ENCODE measurements at places on chromosomes 4 and X. TPM values are rescaled to one million over a fixed set of nuclear protein-coding genes. Genes with fewer than 3 reads are reported as not detected.

GRCh38 chr4:88104902-88105610 is 53.4 kb downstream of the ABCG2 start:
- peak; percentile 81 for DNase-seq

- DNase-seq, result no peak
Measured at GRCh38 chrX:69388526-69388925, 115.6 kb upstream of the NALF2 start.

GRCh38 chr4:81003597-81004111 is 26.9 kb upstream of the BMP3 start:
- no peak for DNase-seq

Gene HSPA4L
- 13.1 TPM for total RNA-seq

Gene SPANXN5
- not detected for total RNA-seq

DNA sequence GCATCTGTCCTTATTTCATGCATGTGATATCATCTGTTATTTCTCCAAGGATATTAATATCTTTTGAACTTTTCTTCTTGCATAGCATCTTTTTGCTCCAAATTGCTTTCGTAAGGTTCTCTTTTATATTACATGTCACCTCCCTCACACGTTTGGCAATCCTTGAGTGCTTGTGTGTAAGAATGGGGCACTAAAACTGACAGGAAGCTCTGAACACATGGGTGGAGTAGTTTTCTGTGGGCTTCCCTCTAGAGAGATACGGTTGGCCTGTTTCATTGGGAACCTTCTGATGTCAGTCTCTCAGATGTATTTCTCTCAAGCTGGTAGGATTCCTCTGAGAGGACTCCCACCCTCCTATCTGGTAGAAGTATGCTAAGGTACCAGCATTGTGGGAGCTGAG is 223.0 kb downstream of the MID1 start:
- DNase-seq, result no peak

Gene BTK
- total RNA-seq, result not detected

Gene MAPK10
- total RNA-seq, result not detected

Gene HOPX
- total RNA-seq, result not detected

DNA sequence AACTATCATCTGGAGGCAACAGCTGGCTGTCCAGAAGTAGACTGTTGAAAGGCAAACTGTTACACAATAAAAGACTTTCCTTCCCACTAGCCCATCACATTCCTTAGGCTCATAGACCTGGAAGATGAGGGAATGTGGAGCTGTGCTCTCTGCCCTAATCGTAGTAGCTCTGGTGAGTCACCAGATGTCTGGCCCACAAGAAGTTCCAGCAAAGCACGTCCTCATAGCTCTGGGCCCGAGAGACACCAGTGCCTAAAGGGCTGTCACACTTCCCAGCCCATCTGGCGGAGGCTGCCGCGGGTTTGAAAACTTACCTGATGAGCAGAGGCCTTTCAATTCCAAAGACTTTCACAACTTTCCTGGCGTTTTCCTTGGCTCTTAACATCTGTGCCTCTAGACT is 81.7 kb upstream of the STOX2 start:
- DNase-seq, result peak; percentile 55

GRCh38 chrX:110087485-110088356 is 84.8 kb downstream of the TMEM164 start:
- peak; percentile 80 for DNase-seq

Gene GYPE
- not detected for total RNA-seq

DNA sequence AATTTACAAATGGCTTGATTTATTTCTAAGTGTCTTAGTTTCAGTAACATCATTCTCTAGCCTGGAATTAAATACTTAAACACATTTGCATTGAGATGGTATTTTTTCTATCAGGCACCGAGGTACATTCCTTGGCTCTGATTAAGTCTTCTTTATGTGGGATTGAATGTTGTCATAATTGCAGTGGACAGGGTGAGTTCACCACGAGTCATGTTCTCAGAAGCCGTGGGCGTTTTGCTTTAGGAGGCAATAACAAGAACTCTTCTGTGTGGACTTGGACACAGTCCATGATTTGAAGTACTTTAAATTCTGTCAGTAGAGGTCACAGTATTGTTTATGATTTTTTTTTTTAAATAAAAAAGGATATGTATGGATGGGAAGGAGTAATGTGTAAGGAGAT is 57.1 kb upstream of the EFHC2 start:
- DNase-seq, result peak; percentile 62

- no peak for DNase-seq
Measured at GRCh38 chr4:125334926-125335325, 20.2 kb downstream of the FAT4 start.

Gene SPANXN4
- not detected for total RNA-seq

Gene OPHN1
- total RNA-seq, result 2.7 TPM

DNA sequence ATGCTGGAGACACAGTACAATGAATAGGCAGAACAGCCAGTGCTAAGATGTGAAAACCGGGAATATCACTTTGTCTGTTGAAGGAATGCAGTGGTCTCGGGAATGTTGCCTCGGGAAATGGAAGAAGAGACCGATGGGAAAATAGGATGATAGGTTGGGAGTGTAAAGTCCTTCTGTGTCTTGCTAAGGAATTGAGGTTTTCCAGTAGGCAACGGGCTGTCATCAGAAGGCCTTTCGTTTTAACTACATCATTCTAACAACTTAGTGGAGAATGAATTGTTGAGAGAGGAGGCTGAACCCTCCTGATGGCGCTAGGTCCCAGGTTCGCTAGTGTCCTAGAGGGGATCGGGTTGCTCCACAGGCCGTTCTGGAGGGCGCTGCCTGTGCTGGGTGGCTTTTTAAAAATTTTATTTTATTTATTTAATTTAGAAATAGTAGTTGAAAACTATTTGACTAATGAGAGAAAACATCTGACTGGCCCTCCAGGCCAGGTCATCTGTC is 730 bp downstream of the VBP1 start:
- peak; percentile 24 for DNase-seq

- no peak for DNase-seq
Measured at GRCh38 chrX:150768132-150768485, 74.9 kb downstream of the MTMR1 start.

- peak; percentile 87 for DNase-seq
Measured at GRCh38 chrX:14936561-14936960, 63.3 kb downstream of the MOSPD2 start.

GRCh38 chr4:174561560-174561959 is 39.3 kb upstream of the HPGD start:
- DNase-seq, result no peak

Gene CT45A5
- not detected for total RNA-seq

DNA sequence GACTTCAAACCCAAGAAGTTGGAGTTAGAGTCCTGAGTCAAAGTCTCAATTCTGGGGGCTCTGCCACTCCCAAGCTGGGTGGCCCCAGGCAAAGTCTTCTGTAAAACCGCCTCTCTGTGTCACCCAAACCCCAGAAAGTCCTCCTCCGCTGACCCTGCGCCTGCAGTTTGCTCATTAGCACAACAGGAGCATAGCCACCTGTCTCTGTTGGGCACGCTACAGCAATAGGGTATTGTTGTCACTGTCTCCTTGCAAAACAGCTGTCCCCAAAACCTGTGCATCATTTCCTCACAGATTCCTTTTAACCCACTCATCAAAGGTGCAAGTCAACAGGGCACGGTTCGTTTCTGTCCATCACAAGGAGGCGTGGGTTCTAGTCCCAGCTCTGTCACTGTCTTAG is 8.0 kb upstream of the DGAT2L6 start:
- DNase-seq, result no peak

DNA sequence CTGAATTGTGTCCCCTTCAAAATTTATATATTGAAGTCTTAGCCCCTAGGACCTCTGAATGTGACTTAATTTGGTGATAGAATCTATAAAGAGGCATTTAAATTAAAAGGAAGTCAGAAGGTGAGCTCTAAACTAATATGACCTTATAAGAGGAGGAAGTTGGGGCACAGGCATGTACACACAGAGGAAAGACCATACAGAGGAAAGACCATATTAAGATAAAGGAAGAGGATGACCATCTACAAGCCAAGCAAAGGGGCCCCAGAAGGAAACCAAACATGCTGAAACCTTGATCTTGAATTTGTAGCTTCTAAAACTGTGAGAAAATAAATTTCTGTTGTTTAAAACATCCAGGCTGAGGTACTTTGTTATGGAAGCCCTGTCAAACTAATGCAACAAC is 26.9 kb upstream of the CYBB start:
- DNase-seq, result no peak

GRCh38 chr4:133581996-133582619 is 433.0 kb downstream of the PCDH10 start:
- no peak for DNase-seq

Gene EDA
- total RNA-seq, result not detected

- DNase-seq, result no peak
Measured at GRCh38 chrX:9362363-9362928, 102.4 kb upstream of the TBL1X start.

- DNase-seq, result no peak
Measured at GRCh38 chr4:137934911-137935310, 307.2 kb downstream of the SLC7A11 start.

- DNase-seq, result no peak
Measured at GRCh38 chr4:42398171-42398870, 1.0 kb downstream of the SHISA3 start.

Gene SLC25A31
- not detected for total RNA-seq

GRCh38 chr4:148300877-148301276 is 141.3 kb downstream of the NR3C2 start:
- DNase-seq, result no peak

DNA sequence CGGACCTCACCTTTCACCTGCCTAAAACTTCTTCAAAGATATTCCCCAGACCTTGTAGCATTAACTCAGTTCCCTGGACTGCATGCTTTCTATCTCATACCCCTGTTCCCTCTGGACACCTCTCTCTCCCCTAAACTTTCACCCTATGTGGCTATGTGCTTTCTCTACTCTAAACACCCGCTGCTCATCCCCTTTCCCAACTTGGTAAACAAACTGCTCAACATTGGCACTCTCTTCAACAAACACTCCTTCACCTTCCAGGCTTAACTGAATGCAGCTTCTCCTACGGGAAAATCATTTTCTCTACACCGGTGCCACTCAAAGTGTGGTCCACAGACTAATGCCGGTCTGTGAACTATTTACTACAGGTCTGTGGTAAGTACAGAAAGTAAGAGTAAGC is 19.9 kb downstream of the PHF8 start:
- no peak for DNase-seq

- DNase-seq, result no peak
Measured at GRCh38 chr4:128856246-128856645, 46.7 kb downstream of the JADE1 start.

GRCh38 chr4:57655342-57655741 is 545.2 kb upstream of the IGFBP7 start:
- DNase-seq, result no peak

Gene PI4K2B
- total RNA-seq, result 46.1 TPM

Gene HAND2
- total RNA-seq, result 0.50 TPM

- DNase-seq, result no peak
Measured at GRCh38 chrX:65758505-65758904, 91.1 kb downstream of the MSN start.

DNA sequence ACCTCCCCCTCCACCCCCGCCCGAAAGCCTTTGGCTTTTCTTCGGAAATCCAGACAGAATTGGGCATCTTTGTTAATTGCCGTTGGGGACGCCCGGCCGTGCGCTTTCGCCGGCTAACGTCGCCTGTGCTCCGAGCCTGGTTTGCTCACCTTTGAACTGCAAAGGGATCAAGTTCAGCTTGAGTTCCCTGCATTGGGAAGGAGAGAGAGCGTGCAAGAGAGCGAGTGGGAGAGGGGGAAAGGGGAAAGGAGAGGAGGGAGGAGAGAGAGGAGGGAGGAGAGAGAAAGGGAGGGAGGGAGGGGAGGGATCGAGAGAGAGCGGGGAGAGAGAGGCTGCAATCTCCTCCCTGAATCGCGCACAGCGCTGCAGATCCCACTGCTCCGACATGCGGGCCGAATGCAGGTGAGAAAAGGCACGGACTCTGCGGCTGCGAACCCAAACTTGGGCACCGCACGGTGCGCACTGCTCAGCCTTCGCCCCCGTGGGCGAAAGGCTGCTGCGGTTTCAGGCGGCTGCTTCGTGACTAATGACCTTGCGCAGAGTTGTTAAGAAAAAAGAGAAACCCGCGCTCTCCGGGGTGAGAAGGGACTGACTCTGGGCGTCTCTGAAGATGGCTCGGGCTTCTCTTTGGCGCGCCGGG is at the start of gene PCDH7:
Gene PCDH7 (plus strand): TSS at position 349 of the 640 bp plus-strand sequence. CDS start 1,054 bp downstream, outside the sequence.
- DNase-seq, result peak; percentile 70

Gene ITM2A
- not detected for total RNA-seq

Gene FHDC1
- total RNA-seq, result 0.62 TPM

Gene RAB39B
- total RNA-seq, result 5.5 TPM

Gene ZNF280C
- total RNA-seq, result 3.3 TPM

DNA sequence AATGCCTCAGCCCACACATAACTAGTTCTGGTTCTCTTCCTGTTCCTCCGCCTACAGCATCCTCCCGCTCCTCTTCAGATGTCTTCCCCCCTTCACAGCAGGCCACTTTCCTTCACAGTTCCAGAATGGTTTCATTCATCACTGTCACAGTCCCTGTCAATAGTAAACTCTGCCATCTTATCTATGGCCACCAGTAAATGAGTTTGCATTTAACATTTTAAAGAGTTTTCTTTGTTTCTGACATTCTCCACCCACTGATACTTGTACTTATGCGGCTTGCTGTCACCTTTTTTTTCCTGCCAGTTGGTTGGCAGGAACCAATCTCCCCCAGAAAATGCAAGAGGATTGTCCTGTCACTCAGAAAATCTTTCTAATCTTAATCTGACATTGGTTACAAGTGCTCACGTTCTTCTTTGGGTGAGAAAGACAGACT is 114.1 kb downstream of the GLUD2 start:
- no peak for DNase-seq

Data from A172 (cell line).